Cardiac septum (tissue), 1 donor: ENCODE measurements at places on chromosomes 3 and 15.

DNA sequence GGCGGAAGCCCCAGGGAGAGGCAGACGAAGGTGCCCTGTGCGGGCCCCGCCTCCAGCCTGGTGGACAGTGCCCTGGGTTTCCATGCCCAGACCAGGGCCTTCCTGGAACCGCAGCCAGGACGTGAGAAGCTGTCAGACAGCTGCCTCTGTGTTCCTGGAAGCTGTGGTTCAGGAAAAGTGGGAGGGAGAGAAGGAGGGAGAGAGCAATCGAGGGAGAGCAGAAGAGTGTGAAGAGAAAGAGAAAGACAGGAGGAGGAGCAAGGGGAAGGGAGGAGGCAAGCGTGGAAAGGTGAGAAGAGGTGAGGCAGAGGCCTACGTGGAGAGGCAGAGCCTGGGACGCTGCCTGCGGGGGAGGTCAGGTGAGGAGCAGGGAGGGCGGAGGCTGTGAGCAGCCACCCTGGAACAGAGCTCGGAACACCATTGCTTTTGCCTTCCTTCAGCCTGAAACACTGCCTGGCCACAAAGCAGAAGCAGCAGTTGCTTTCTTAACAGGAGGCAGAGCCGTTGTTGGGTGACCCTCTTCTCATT lies 18.6 kb downstream of the ZDHHC19 start:
- peak; percentile 80 for DNase-seq

DNA sequence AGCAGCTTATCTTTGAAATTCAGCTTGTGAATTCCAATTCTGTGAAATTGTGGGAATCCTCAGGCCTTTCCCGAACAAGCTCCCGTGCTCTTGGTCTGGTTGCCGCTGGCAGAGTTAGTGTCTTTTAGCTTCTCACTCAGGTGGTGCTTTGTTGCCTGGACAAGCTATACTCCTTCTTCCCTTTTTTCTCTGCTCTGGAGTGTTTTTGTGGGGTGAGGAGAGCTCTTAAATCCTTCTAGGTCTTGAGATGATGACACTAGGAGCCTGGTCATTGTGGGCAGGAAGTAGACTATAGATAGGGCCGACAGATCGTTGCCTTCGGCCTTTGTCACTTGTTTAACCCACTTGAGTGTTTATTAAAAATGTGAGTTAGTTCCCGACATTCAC lies 93.8 kb downstream of the SLCO3A1 start:
- no peak for DNase-seq

DNA sequence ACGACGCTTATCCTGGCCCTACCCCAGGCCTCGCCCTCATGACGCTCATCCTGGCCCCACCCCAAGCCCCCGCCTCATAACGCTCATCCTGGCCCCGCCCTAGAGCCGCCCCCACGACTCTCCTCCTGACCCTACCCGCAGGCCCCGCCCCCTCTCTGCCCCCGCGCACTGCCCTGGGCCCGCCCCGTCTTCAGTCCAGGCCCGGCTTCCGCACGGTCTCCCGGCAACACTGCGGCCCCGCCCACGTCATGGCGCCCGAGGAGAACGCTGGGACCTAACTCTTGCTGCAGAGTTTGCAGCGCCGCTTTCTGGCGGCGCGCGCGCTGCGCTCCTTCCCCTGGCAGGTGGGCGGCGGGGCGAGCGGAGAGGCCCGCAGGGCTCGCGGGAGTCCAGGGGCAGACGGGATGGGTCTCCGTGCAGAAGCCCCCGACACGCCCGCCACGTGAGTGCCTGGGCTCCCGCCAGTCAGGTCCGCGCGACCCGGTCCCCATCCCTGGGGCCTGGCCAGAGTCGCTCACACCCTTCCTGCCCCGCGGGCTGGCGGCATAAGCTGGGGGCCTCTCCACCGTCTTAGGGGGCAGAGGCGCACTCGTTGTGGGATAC lies 52.5 kb upstream of the ROPN1B start:
- peak; percentile 99 for DNase-seq

DNA sequence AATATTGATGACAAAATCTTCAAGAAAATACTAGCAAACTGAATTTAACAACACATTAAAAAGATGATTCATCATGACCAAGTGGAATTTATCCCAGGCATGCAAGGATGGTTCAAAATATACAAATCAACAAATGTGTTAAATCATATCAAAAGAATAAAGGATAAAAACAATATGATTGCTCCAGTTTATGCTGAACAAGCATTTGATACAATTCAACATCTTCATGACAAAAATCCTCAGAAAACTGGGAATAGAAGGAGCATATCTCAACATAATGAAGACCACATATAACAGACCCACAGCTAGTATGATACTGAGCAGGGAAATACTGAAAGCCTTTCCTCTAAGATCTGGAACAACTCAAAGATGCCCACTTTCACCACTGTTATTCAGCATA lies 352.3 kb downstream of the PYDC2 start:
- no peak for DNase-seq

DNA sequence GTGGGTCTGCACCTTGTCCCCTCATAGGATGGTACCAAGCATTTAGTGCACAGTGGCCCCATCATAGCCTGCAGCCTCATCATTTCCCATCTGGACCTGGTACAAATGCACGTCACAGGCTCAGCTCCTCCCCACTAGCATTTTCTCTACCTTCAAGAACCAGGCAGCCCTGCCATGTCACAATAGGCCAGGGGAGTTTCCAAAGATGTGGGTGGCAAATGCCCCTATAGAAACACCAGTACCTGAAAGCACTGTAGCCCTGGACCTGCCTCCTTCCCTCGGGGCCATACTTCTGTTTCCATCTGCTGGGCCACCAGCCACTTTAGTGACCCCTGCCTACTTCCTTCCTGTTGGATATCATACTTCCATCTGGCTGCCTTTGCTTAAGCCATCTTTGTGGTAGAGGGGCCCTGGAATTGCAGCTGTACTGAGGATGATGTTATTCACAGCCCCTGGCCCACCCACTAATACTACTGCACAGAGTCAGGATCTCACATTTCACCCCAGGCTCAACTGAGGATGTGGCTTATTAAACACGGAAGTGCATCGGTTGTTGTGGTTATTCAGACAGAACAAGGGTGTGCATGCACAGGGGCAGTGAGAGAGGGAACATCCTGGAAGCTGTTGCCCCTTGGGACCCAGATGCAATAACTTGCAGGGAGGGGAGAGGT lies 3.8 kb downstream of the TCTA start:
- DNase-seq, result no peak

GRCh38 chr15:29058903-29059539 lies 173.2 kb downstream of the APBA2 start:
- no peak for DNase-seq

GRCh38 chr15:31215490-31216214 lies 111.0 kb upstream of the KLF13 start:
- DNase-seq, result peak; percentile 95

- no peak for DNase-seq
Measured at GRCh38 chr3:30702828-30703397, 96.5 kb downstream of the TGFBR2 start.

DNA sequence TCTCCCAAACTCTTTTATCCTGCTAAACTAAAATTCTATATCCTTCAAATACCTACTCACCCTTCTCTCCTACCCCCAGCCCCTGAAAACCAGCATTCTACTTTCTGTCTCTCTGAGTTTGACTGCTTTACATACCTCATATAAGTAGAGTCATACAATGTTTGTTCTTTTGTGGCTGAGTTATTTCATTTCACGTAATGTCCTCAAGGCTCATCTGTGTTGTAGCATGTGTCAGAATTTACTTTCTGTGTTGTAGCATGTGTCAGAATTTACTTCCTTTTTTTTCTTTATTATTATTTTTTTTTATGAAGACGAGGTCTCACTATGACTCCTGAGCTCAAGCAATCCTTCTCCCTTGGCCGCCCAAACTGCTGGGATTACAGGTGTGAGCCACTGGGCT lies 20.1 kb downstream of the IFT122 start:
- no peak for DNase-seq

DNA sequence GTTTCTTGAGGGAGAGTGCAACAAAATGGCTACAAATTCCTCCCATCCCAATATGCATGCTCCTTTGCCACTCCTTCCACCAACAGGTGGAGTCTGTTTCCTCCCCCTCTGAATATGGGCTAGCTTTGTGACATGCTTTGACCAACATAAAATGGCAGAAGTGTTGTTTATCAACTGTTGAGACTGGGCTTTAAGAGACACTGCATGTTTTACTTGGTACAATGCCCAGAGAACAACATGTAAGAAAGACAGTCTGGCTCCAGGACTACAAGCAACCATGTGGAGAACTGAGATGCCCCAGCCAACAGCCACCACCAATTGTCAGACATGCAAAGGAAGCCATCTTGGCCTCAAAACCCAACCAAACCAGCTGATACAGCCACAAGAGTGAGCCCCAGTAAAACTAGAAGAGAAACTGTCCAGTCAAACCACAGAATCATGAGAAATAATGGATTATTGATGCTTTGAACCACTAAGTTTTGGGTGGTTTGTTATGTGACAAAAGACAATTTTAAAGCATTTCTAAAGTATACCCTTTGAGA lies 40.5 kb downstream of the NUDT16 start:
- no peak for DNase-seq

DNA sequence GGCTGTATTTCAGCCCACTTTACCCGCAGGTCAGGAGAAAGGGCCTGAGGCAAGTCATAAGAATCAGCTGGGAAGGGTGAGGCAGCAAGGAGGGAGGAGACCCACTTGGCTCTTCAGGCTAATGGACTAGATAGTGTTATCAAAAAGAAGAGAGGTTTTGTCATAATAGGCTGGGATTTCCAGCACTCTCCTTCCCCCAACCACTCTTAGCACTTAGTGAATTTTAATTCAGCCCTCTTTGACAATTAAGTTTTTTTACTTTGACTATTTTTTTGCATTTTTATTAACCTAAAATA lies 771 bp downstream of the MPI start:
- DNase-seq, result no peak

DNA sequence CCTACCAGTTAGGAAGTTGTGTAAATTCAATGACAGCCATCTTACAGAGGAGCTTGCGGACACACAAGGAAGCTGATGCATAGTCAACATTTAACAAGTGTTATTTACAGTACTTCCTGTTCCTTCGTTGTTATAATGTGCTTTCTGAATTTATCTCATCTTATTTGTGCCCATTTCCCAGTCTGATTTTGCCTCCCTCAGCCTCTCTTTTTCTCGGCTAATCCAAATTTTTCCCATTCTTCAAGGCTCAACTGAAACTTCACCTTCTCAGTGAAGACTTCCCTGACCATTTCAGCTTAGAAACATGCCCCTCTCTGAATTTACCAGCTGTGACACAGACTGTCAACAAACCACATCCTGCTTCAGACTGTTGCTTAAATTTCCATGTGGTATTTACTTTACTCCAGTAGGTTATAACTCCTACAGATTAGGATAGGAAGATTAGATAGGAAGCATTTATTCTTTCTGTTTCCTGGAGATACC lies 55.7 kb upstream of the CP start:
- DNase-seq, result no peak

DNA sequence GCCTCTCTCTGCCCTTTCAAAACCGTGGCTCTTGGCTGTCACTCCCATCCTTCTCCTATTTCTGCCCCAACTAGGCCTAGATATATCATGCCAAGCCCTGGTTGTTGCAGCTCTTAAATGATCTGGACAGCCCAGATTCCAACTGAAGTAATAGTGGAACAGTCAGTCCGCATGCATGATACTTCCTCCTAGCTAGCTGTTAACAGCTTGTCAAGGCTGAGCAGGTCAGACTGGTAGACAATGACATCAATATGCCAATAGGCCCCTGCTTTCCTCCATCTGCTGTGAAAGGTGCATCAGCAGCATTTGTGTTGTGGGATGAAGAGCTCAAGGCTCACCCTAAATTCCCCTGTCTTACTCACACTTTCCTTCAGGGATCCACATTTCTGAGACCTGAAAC lies 527.7 kb upstream of the TGFBR2 start:
- no peak for DNase-seq

GRCh38 chr3:194598771-194599557 lies 34.3 kb downstream of the TMEM44 start:
- DNase-seq, result no peak

DNA sequence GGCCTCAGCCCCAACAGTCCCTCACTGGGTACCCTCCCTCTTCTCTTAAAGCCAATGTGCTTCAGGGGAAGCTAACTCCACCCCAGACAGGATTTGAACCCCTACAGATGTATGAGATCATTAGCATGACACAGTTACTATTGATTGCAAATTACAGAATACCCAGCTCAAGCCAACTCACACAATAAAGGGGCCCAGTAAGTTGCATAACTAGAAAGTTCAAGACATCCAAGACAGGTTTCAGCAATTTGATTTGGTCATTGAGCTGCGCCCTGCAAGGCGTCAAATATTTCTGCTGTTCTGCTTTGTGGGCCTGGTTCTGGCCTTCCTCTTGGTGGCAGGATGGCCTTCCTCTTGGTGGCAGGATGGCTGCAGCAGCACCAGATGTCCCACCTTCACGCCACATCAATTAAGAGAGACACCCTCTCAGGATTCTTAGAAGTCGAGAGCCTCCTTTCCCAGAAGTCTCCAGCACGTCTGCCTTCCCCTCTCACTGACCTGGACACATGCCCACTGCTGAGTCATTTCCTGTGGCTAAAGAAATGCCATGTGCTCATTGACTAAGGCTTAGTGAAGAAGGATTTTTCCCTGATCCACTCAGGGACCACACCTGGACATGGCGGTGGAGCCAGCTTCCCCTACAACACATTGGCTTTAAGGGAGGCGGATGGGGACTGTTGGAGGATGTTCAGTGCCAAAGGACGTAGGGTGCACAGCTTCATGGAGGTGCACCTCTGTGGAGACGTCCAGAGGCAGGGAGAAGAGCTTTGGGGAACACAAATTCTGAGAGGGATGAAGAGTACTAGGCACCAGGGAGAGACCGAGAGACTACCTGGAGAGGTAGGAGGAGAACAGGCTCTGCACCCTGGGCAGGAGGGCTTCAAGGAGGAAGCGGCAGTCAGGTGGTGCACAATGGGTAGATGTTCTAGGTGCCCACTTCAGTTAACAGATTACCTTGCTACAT lies 49.1 kb downstream of the DNASE1L3 start:
- DNase-seq, result no peak
